ENCODE measurements at places on chromosomes 12 and 14.

- no peak for DNase-seq
Observed at GRCh38 chr12:33724867-33725266, 285.2 kb upstream of the SYT10 start.

GRCh38 chr14:66174453-66174891, 311.7 kb upstream of the CCDC196 start:
- DNase-seq: no peak

DNA sequence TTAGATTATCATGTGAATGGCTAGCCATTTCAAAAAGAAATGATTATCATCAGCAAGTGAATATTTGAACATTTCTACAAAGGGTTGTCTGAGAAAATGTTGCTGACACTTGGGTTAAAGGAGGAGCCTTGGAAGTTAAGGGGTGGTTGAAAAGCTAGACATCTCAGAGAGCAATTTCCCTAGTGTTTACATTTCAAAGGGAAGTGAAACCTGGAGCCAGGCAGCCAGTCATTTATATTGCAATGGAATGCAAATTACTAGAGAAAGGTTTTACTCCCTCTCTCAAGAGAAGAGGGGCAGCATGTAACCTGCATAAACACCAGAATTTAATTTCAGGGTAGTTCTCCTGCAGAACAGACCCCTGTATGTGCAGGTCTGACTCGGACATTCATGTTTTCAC, 279.0 kb downstream of the SLC16A7 start:
- DNase-seq: no peak

DNA sequence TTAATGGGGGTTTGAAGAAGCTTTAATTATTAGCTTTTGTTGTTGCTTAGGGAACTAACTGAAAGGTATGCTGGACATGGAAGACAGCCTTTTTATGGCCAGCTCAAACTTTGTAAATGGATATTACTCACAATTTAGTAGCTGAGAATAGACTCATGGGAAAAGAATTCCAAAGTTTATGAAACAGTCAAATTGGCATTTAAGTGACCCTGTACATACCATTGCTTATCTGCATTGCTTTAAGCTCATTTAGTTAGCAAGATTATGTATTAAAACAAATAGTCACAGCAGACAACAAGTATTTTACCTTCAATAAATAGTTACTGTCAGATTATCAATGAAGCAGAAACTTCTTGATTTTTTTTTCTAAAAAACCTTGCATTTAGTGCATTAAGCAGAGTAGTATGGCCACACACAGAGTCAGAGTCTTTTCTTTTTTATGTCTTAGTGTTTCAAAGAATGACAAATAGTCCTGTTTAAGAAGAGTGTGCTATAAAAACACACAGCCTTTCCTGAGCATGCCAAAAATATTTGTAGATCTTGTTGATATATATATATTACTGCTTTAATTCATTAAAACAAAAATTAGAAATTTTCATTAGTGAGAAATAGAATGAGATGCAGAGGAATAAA, 102.2 kb downstream of the TTC6 start:
- no peak for DNase-seq

GRCh38 chr14:36580856-36581831, 1.3 kb downstream of the NKX2-8 start:
- no peak for DNase-seq

- DNase-seq: no peak
Observed at GRCh38 chr12:108069651-108070165, 59.4 kb upstream of the WSCD2 start.

GRCh38 chr12:65156366-65156841, 13.0 kb upstream of the LEMD3 start:
- no peak for DNase-seq

DNA sequence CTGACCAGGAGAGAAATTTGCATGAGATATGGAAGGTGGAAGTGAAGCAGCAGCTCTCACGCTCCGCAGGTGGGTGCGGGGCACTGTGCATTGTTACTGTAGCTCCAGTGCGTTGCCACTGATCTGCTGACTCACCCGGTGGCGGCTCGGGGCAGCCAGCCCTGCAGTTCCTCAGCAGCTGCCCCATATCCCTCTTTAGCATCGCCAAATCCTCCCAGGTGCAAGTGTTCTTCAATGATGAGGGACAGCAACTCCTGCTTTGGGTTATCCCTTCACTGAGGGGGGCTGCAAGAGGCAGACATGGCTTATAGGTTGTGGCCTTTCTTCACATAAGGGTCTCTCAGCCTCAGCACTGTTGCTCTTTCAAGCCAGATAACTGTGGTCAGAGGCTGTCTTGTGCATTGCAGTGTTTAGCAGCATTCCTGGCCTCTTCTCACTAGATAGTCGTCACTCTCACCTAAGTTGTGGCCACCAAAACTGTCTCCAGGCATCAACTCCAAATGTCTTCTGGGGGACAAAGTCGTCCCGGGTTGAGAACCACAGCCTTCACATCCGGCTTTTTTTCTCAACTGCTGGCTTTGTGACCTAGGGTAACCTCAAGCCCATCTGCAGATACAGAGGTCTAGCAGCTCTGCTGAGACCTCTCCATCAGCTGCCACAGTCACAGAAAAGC, 180.8 kb downstream of the EFCAB11 start:
- no peak for DNase-seq

GRCh38 chr12:1812650-1813302, 7.6 kb upstream of the LRTM2 start:
- DNase-seq: no peak

DNA sequence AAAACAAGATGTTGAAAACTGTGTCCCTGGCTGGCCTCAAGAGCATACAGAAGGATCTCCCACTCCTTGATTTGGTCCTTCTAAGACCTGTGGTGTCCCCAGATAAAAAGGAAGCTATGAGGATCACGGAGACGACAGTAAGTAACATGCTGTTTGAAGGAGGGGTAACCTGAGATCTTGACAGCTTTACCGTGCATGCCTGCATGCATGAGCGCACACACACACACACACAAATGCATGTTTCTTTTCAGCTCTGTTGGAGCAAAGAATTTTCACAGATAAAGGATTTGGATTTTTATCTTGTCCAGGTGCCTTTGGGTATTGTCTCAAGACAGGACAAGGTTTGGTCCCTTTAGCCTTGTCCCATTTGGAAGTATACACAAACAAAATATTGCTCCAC, 411.6 kb upstream of the CCDC196 start:
- no peak for DNase-seq

- DNase-seq: no peak
Observed at GRCh38 chr14:60736494-60736893, 1.9 kb downstream of the MNAT1 start.

GRCh38 chr12:27782481-27782880, 2.4 kb upstream of the MANSC4 start:
- DNase-seq: no peak

DNA sequence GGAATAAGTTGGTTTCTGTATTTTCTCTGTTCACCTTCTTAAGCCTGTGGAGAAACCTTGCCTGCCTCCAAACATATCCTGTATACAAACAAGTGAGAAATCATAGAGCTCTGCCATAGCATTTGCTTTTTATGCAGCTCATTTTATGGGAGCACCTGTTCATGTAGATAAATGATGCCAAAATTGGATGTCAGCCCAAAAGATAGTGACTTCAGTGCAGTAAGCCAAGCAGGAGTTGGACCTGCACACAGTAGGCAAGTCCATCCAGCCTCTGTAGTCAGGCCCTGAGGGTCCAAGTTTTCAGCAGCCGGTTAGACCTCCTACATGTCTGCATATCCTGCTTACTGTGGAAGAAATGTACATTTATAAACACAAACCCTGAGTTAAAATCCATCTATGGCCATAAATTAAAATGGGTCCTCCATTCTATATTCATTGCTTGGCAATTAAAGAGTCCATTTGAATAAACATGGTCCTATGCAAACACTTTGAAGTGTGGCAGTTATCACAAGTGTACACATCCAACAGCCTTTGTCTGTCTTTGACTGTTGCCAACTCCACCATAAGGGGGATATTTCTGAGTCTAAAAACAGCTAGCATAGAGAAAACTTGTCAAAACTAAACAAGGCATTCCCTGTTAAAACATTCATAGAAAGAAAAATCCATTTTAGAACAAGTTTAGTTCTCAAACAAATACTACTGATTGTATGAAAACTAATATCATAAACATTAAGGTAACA, 847.8 kb downstream of the RPS29 start:
- DNase-seq: no peak

GRCh38 chr14:55075628-55076175, 24.3 kb downstream of the MAPK1IP1L start:
- DNase-seq: no peak

DNA sequence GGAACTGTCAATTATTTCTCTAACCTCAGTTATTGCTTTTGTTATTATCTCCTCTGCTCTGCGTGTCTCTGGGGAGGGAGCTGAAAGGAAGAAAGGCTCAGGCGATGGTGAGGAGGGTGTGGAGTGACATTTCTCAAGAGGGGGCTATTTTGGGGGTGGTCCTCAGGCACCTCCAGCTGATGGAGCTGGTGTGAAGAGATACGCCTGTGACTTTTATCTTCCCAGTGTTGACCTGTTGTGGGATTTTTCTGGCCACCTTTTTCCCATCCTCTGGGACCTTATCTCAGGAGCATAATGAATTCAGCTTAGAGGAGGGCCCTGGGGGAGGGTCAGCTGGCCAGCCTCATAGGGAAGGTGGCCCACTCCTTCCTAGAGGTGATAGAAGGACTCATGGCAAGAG, 26.4 kb downstream of the KCNA5 start:
- no peak for DNase-seq

DNA sequence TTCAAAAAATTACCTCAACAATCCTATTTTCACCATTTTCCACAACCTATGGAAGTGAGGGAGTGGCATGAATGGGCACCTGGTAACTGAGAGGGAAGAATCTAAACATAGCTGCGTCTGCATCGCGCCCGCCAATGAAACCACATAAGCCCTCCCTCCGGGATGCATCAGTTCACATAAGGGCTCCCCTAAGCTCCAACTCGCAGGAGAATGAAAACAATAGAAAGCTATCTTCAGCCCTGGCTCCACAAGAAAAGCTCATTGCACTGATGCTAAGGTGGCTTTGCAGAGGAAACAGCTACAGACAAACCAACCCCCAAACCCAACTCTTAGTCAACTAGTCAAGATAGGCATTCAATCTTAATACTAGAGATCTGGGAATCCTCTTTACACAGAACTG, 173.3 kb downstream of the FOXN3 start:
- DNase-seq: no peak

DNA sequence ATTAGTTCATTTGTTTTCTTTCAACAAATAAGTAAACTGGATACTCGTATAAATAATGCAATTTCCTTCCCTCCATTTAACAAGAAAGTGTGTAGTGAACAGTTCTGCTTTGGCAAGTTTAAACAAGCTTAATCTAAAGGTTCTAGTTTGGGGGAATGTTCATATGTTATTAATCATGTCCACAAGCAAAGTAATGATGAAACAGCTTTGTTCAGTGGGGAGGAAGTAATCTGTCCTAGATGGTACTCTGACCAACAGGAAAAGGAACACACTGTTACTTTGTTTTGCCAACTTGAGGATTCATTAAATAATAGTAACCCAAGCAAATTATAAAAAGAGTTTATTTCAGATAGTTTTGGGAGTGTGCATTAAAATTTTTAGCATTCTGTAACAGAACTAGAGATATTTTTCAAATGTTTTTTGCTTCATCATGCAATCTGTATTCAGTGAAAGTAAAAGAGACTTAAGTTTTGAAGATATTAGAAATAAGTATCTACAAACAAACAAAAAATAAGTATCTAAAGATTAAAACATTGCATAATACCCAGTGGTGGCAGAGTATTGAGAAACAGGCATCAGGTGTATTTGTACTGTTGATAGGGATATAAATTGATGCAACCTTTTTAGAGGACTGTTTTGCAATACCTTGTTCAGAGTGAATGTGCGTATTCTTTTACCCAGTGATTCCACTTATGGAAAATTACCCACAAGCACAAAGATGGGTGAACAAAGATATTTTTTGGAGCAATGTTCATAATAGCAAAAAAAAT, 61.1 kb downstream of the RAB35 start:
- DNase-seq: no peak

DNA sequence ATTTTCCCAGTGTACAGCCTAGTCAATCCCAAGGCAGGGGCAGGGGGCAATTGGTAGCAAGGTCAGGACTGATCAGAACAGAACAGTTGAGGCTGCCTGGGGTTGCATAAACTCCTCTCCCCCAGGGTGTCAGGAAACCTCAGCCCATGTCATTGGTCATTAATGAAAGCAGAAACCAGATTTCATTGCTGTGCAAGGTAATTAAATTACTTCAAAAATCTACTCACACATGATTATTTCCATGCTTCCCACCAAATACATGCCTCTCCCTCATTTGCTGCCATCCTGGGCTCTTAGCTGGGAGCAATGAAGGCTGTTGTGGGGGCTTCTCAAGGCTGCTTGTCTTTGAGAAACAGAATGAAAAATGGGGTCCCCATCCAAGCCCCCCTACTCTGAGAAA, 124.2 kb downstream of the PHETA1 start:
- no peak for DNase-seq

DNA sequence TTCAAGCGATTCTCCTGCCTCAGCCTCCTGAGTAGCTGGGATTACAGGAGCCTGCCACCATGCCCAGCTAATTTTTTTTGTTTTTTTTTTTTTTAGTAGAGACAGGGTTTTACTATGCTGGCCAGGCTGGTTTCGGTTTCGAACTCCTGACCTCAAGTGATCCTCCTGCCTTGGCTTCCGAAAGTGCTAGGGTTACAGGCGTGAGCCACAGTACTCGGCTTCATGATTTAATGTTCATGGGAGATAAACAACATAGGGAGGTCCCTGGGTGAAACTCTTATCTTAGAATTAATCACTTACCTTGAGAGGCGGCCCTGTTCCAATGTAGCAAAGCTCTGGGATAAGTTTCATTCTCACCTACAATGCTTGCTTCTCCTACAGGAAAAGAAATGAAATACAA, 48.3 kb downstream of the SEL1L start:
- no peak for DNase-seq

GRCh38 chr14:101791919-101792572, 30.5 kb downstream of the PPP2R5C start:
- no peak for DNase-seq

- DNase-seq: no peak
Observed at GRCh38 chr12:93704122-93704521, 26.9 kb downstream of the CRADD start.

DNA sequence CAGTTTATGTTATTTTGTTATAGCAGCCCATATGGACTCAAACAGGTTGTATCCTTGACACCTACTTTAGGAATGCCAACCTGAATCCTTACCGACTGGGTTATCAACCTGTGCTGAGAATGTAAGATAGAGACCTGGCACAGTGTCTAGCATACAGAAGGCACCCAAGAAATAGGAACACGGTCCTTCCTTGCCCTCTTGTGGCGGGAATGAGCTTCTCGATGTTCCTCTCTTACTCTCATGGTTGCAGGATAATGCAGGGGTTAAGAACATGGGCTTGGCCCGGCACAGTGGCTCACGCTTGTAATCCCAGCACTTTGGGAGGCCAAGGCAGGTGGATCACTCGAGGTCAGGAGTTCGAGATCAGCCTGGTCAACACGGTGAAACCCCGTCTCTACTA, 6.5 kb downstream of the C12orf43 start:
- DNase-seq: no peak

DNA sequence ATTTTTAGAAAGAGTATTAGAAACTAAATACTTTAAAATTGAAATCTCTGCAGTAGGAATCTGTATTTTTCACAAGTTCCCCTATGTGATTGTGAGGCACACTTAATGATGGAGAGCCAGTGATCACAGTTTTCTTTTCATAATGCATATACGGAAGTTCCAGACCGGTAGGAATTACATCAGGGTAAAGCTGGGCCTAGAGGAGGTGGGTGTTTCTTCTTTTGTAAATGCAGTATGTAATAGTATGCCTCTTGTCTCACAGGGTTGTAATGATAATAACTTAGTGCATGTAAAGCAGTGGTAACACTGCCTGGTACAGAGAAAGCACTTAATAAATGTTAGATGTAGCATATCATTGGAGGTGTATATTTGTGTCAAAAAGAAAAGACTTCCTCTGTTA, 57.2 kb upstream of the LRTM2 start:
- no peak for DNase-seq

- DNase-seq: no peak
Observed at GRCh38 chr12:41058266-41058665, 129.9 kb upstream of the PDZRN4 start.

Data from Panc1 (cell line).